Activated CD4-positive, CD25-positive, alpha-beta regulatory T cell treated with anti-CD3 and anti-CD28 coated beads, Interleukin-2, amount 50 U/mL, for 24 hours (primary cell): ENCODE measurements at places on chromosomes 3 and 15.

- no peak for ATAC-seq
These were observed 562 bp downstream of the CGGBP1 start for GRCh38 chr3:88058306-88058580.

GRCh38 chr3:133750259-133750656 lies 4.1 kb downstream of the TF start:
- ATAC-seq, result no peak

DNA sequence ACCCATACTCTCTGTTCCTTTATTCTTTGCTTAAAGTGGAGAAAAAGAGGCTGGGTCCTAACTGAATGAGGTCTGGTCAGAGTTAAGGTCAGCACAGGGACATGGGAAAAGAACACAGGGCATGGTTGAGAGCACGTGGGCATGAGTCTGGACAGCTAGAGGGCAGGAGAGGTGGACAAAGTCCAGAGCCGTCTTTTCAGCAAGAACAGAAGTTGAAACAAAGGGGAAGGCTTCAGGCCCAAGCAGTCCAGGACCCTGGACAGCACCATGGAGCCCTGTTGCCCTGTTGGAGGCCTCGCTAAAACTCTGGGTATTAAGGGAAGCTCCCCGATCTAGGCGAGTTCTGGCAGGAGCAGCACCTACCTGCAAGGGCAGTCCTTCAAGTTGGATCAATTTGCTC lies 50.7 kb downstream of the XYLB start:
- no peak for ATAC-seq

DNA sequence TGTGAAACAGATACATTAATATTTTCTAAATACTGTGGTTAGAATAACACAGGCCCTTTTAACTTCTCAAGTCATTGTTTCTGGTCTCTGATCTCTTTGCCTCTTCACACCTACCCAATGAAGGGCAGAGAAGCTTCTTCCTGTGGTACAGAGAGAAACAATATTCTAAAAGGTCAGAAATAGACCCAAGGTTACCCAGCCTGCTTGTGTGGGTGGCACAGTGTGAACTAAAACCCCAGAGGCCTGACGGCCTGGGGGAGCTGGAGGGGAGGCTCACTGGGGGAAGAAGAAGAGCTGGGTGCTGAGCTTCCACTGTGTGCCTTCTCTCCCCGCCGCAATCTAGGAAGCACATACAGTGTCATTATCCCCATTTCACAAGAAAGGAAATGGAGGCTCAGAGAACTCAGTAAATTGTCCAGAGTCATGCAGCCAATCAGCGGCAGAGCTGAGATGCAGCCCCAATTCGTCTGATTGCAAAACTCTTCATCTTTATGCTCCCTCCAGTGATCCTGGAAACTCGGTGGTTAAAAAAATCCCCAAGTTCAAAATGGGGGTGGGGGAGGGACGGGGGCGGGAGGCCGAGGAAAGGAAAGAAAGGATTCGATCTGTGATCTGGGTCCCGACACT lies 64.1 kb upstream of the HEG1 start:
- ATAC-seq, result peak; percentile 55

DNA sequence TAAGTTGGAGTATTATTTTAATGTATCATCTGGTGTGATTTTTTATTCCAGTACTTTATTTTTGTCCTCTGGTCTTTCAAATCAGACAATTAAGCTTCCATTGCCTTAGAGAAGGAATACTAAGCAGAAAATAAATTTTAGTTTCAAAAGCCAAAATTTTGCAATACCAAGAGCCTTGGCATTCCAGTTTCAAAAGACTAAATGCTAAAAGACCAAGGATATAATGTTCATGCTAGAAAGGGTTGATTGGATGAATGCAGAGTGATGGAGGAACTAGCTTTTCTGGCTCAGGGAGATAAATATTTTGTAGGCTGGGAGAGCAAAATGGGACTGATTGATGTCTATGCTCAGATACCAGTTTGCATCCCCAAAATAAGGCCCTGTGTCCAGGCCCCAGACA lies 6.2 kb downstream of the CD200 start:
- ATAC-seq, result no peak

- no peak for ATAC-seq
These were observed 243.1 kb downstream of the ADAMTS17 start for GRCh38 chr15:100098705-100099104.

DNA sequence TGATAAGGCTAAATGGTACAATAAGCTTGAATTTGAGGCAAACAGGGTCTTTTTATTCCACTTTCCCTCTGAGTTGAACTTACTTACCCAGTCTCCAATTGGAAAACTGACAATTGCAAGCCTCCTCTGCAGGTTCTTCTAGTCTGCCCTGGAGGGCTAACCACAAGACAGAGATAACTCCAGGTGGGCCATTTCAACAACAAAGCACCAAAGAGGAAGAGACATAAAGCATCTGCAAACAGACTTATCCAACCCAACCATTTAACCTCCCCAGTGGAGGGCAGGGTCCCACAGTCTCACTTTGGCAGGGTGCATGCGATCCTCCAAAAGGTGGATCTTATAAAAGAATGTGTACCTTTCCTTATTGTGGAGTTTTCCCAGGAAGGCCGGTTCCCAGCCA lies 525.8 kb downstream of the DIPK2A start:
- no peak for ATAC-seq

DNA sequence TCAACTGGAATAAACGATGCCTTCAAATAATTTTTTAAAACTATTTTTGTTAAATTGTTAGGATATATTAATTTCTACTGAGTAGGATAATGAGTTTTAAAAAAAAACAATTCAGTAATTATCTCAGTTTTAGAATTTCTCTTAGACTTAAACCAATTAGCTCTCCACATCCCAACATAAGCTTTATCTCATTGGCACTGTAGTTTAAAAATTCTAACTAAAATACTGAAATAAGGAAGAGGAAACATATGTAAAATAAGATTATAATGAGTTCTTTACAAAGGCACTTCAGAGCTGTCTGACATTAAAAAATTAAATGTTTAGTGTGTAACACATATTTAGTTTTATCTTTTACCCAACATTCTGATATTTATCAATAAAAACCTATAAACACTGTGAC lies 558.3 kb downstream of the NAALADL2 start:
- ATAC-seq, result no peak

DNA sequence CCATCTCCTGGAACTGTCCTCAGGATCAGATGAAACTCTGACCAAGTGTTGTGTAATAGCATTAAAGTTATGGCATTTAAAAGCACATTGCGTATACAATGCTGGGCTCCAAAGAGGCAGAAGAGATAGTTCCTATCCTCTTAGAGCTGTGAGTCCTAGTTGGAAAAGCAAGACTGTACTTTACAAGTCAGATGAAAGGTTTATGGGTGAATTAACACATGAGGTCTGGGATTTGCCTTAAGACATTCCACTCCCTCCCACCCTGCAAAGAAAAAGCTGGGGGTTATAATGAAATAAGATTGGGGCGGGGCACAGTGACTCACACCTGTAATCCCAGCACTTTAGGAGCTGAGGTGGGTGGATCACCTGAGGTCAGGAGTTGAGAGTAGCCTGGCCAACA lies 35.6 kb downstream of the SNAPC5 start:
- ATAC-seq, result no peak

GRCh38 chr3:70506775-70507174 lies 194.3 kb upstream of the MDFIC2 start:
- no peak for ATAC-seq

- ATAC-seq, result no peak
These were observed 176.5 kb upstream of the DPH6 start for GRCh38 chr15:35722501-35722900.
